ENCODE measurements at places on chromosomes 7 and 10. TPM values are rescaled to one million over a fixed set of nuclear protein-coding genes. Genes with fewer than 3 reads are reported as not detected.
A peak's percentile ranks its signal among the peaks of the same experiment; 100 is the strongest.

Gene STEAP1B
- 2.6 TPM for total RNA-seq

Gene PPP1R3A
- total RNA-seq, result not detected

DNA sequence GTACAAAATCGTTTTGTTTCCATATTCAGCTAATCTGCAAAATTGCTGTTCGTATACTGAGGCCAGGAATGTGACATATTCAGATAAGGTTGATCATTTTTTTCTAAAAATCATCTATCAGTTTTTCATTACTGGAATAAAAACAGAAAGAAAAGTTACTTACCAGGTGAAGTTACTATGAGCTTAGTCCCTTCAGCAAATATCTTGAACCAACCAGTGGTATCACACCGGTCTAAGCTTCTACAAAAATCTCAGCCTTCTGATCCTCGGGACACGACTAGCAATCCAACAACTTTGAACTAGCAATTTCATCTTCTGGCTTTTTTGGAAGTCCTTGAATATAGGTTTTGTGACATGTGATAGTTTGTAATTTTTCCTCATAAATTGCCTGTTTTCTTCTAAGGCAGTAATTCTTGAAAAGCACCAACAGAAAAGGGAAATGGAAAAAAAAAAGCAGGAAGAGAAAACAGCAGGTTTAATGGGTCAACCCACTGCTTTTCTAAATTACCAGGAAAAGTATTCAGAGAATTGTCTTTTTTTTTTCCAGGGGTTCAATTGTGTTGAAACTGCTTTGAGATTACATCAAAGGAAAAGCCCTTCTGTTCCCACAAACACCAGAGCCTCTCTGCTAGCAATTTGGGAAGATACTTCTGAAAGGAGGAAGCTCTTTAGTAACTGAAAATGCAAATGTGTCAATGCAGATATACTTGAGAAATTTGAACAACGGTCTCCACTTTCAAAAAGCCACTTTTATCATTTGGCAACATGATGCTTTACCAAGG lies 2.9 kb upstream of the TARP start:
- no peak for DNase-seq

DNA sequence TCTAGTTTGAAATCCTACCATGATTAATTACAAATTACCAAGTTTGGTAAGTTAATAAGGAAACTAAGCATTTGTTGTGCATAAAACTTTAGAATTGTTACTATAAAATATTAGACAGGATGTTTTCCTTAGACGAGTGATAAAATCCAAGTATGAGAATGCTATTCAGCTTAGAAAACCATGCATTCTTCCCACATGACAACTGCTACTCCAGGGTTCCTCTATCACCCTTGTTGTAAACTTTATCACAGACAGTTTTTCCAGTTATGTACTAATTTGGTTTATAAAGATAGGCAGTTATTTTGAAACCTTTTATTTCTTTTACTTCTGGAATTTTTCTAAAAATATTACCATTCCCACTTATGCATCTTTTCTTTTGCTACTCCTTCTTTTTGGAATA lies 52.0 kb downstream of the SIRT1 start:
- no peak for DNase-seq

GRCh38 chr7:130432886-130433285 lies 7.9 kb downstream of the CEP41 start:
- no peak for DNase-seq

Gene SCIN
- total RNA-seq, result 22.6 TPM

Gene ANXA8L1
- total RNA-seq, result 0.57 TPM

- DNase-seq, result no peak
Measured at GRCh38 chr7:139153832-139154231, 44.3 kb upstream of the ZC3HAV1 start.

DNA sequence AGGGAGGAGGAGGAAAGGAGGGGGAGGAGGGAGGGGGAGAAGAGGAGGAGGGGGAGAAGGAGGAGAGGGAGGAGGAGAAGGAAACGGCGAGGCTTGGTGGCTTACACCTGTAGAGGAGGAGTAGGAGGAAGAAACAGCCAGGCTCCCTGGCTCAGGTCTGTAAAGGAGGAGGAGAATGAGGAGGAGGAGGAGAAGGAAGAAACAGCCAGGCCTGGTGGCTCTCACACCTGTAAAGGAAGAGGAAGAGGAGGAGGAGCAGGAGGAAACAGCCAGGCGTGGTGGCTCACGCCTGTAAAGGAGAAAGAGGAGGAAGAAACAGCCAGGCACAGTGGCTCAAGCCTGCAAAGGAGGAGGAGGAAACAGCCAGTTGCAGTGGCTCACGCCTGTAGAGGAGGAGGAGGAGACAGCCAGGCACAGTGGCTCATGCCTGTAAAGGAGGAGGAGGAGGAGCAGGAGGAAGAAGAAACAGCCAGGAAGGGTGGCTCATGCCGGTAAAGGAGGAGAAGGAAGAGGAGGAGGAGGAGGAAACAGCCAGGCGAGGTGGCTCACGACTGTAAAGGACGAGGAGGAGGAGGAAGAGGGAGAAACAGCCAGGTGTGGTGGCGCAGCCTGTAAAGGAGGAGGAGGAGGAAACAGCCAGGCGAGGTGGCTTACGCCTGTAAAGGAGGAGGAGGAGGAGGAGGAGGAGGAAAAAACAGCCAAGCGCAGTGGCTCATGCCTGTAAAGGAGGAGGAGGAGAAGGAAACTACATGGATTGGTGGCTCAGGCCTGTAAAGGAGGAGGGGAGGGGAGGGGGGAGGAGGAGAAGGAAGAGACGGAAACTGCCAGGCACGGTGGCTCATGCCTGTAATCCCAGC lies 14.9 kb upstream of the CRCP start:
- DNase-seq, result peak; percentile 61

DNA sequence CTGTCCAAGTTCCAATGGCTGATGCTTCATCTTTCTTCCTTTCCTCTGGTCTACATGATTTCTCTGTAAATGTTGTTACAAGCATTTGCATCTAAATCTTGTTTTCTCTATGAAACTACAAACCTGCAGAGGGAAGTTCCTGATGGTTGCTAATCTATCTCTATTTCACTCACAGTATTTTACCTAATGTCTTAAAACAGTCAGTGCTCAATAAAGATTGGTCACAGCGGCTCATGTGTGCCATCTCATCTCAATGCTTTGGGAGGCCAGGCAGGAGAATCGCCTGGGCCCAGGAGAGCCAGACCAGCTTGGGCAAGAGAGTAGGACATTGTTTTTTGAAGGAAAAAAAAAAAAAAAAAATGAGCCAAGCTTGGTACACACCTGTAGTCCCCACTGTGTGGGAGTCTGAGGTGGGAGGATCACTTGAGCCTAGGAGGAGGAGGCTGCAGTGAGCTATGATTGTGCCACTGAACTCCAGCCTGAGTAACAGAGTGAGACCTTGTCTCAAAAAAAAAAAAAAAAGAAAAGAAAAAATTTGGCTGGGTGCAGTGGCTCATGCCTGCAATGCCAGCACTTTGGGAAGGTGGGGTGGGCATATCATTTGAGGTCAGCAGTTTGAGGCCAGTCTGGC lies 71.3 kb upstream of the ARMC3 start:
- no peak for DNase-seq

- DNase-seq, result no peak
Measured at GRCh38 chr10:130914367-130914766, 397.2 kb downstream of the TCERG1L start.
